ENCODE measurements at places on chromosomes 11 and 22.

- DNase-seq: no peak
Observed at GRCh38 chr22:17897858-17898257, 123.6 kb upstream of the BID start.

- peak; percentile 75 for DNase-seq
Observed at GRCh38 chr22:46023558-46023981, 46.6 kb upstream of the WNT7B start.

GRCh38 chr11:68141246-68142027, 20.2 kb upstream of the CHKA start:
- no peak for DNase-seq

DNA sequence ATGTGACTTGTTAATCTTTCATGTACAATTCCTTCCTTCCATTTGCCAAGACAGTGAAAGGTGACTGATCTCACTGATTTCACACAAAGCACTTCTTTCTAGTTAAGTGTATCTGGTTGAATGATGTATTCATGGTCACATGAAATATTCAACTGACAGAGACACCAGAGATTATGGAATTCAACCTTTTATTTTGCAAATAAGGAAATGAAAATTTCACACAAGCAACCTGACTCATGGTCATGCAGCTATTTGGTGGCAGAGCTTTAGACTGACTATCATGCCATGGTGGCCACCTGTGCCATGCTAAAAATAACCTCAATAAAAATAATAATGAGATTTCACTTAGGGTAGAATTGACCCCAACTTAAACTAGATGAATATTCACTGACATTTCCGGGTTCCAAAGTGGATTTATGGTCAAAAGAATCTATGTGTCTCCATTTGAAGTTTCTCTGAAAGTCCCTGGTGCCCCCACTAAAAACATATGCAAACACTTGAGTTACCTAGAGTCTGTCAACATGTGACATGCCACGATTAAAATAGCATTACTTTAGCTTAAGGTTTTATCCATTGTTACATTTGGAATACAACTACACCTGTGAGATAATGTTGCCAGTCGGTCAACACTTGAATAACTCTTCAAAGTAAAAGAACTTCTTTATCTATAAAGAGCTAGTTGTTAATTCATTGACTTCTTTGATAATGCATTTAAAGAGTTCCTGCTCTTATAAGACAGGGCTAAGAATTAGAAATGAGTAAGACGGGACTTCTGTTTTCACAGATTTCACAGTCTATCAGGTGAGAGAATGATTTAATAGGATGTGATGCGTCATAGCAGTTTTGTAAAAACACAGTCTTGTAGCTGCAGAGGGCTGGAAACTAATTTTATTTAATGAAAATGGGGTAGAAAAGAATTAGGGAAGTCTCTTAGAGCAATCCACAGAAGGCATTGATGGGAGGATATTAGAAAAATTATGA, 94.6 kb upstream of the OR9G4 start:
- peak; percentile 68 for DNase-seq

GRCh38 chr11:119688356-119688755, 40.6 kb downstream of the NECTIN1 start:
- DNase-seq: no peak

DNA sequence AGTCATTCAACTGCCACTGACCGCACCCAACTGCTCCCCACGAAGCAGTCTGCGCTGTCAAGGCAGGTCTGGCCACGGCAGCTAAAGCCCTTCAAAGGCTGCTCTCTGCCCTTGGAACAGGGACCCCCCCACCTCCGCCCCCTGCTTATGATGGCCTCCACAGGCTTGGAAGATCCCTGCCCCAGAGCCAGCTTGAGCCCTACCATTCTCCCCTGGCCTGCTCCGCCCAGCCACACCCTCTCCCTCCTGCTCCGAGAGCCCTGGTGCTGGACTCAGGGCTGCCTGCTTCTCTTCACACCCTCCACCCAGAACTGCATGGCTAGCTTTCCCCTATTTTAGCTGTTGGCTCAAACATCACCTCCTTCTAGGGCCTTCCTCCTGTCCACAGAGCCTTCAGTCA, 19.0 kb downstream of the ZMAT5 start:
- DNase-seq: no peak
